HS-5 (cell line): ENCODE measurements at places on chromosomes 4 and X.

GRCh38 chrX:129227366-129227765 lies 295.9 kb downstream of the SMARCA1 start:
- DNase-seq, result no peak

- DNase-seq, result no peak
Observed at GRCh38 chr4:123235431-123235830, 161.2 kb upstream of the SPRY1 start.

DNA sequence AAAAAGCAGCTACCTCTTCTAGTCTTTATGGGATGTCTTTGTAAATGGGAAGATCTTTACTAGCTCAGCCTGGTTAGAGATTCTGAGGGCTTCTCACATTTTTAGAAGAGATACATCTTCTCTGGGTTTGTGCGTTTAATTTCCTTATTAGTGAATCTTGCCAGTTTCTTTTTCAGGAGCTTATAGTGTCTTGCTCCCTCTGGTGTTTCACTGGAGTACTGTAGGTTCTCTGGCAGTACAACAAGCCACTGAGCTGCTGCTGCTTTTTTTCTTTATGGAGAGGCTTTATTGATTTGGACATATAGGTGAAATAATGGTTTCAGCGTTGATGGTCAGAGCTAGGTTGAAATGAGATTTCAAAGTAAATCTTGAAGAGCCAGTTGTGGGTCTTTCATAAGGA lies 82.9 kb downstream of the LAS1L start:
- no peak for DNase-seq

- no peak for DNase-seq
Observed at GRCh38 chr4:116829187-116829586, 256.2 kb downstream of the TRAM1L1 start.

GRCh38 chrX:79195027-79195426 lies 50.5 kb downstream of the GPR174 start:
- no peak for DNase-seq

- no peak for DNase-seq
Observed at GRCh38 chrX:153560000-153560399, 38.9 kb downstream of the CCNQ start.

GRCh38 chr4:72567821-72568675 lies 973 bp downstream of the ADAMTS3 start:
- DNase-seq, result peak; percentile 32

- DNase-seq, result no peak
Observed at GRCh38 chrX:149013081-149013480, 492.0 kb downstream of the IDS start.

GRCh38 chr4:186724058-186724863 lies 605 bp upstream of the FAT1 start:
- no peak for DNase-seq

GRCh38 chr4:139913398-139913990 lies 240.5 kb downstream of the MAML3 start:
- DNase-seq, result no peak

DNA sequence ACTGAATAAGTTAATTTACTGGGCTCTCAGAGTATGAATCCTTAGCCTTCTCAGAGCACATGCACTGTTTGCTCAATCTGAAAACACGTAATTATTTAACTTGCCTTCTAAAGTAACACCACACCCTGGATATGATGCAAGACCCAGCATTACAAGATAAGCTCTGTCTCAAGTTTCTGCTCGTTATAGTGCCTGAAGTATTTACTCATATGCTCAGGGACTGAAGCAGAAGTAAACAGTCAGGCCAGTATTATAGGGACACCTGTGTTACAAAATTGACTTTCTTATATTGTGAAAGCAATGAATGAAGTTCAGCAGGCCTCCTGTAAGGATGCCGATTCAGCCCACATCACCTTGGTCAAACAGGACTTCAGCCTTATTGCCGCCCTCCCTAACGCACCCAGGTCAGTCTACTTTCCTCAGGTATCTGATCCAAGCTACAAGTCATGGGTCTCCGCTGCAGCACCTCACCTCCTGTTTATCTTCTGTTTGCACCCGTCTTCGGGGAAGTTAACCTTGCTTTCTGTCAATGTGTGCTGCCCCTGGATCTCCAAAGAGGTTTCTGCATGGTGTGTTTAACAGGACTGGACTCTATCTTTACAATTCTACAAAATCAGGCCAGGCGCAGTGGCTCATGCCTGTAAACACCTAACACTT lies 42.8 kb upstream of the KLF3 start:
- peak; percentile 55 for DNase-seq

DNA sequence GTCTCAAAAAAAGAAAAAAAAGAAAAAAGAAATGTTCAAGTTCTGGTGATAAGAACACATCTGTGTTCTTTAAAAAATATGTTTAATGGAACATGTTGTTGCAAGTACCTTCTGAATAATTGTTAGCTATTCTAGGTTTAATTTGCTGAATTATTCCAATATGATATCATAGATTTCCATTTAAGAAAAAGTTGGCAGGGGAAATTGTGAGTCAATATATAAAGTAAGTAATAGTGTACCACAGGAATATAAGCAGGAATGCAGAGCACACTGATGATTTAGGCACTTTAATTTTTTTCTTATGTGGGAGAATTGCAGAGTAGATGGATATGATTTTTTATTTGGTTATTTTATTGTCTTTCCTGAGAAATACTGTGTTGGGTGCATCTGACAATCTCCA lies 190.7 kb downstream of the RPA4 start:
- DNase-seq, result no peak

DNA sequence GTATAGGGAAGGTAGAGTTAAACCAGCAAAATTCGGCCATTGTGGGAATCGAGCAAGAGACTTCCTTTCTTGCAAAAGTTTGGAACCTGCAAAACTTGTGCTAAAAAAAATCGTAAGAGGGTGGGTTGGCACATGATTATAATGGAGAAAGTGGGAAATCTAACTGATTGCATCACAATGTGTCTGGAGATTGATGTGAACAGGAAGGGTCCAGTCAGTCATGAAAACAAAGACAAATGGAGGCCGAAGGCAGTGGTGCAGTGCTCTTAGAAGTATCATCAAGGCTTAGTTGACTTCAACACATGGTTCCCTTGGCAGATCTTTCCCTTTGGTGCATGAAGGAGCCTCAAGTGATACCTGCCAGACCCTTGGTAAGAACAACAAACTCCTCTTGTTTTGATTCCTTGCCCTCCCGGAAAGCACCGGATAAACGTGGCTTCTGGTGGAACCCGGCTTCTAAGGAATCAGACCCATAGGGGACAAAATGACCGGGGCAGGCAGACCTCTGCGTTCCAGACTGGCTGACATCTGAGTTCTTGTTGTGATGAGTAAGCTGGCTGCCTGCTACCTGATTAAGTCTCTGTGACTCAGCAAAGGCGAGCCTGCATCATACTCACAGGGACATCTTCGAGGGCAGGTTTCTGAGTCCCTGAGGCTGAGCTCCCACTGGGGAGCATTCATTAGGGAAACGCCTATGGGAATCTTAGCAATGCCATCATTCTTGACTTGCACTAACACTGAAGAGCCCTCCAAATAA lies 87.7 kb upstream of the MAP3K15 start:
- DNase-seq, result no peak
